ENCODE measurements at places on chromosomes 11 and 22. TPM values are rescaled to one million over a fixed set of nuclear protein-coding genes. Genes with fewer than 3 reads are reported as not detected.

LARGE1 gene
- total RNA-seq: 1.9 TPM

PIWIL4 gene
- total RNA-seq: 0.59 TPM

IGLL1 gene
- total RNA-seq: not detected

CABP4 gene
- not detected for total RNA-seq

RASGRP2 gene
- 0.15 TPM for total RNA-seq

LGR4 gene
- total RNA-seq: 3.7 TPM

EFCAB6 gene
- total RNA-seq: 0.50 TPM

CDKN1C gene
- 28.2 TPM for total RNA-seq

LRRC56 gene
- total RNA-seq: 0.34 TPM

KCNQ1OT1 gene
- 0.50 TPM for total RNA-seq

TSSK2 gene
- total RNA-seq: not detected

INPP5J gene
- total RNA-seq: 1.9 TPM

ANKK1 gene
- total RNA-seq: not detected

ABCC8 gene
- not detected for total RNA-seq

TREH gene
- not detected for total RNA-seq

P4HA3 gene
- 3.7 TPM for total RNA-seq

NPAT gene
- total RNA-seq: 10.3 TPM

APOBEC3F gene
- 5.1 TPM for total RNA-seq

SPTBN2 gene
- total RNA-seq: 2.0 TPM

ROBO4 gene
- 2.2 TPM for total RNA-seq

GRK2 gene
- 41.8 TPM for total RNA-seq

SLC22A6 gene
- not detected for total RNA-seq

PYGM gene
- total RNA-seq: 0.30 TPM

ATG13 gene
- 73.3 TPM for total RNA-seq

PNPLA5 gene
- not detected for total RNA-seq

RBFOX2 gene
- 117 TPM for total RNA-seq

TH gene
- total RNA-seq: not detected

MS4A6A gene
- total RNA-seq: not detected

ABCG4 gene
- total RNA-seq: 0.34 TPM

YPEL4 gene
- total RNA-seq: 0.45 TPM

FBLN1 gene
- 211 TPM for total RNA-seq

CTSC gene
- 236 TPM for total RNA-seq

CHKB gene
- total RNA-seq: 37.3 TPM

POU2AF1 gene
- not detected for total RNA-seq

Data from bronchus fibroblast of lung (primary cell).